Mesenchymal stem cell (in vitro differentiated cells and primary cell): ENCODE measurements at places on chromosomes 2 and 18.

- no peak for DNase-seq
Measured at GRCh38 chr2:108092886-108093285, 106.6 kb downstream of the SLC5A7 start.

DNA sequence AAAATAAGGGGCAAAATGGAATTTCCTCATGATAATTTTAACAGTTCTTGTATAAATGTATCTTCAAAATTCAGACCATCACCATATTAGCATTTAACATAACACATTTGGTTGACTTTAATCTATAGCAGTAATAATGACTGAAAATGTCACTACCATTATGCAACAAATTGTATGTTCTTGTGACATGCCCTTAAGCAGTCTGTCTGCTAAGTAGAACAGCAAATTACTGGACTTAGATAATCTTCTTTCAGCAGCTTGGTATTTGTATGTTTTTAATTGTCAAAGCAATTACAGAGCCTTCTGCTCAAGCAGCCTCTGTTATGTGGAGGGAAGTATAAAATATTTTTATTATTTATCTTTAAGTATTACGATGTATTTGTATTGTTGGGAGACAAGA is 214.3 kb upstream of the NXPH2 start:
- DNase-seq: no peak

GRCh38 chr2:200377355-200378336 is 71.2 kb downstream of the SPATS2L start:
- DNase-seq: no peak

GRCh38 chr18:11002277-11002676 is 147.1 kb downstream of the PIEZO2 start:
- DNase-seq: peak; percentile 55

GRCh38 chr2:66665124-66665984 is 230.4 kb downstream of the MEIS1 start:
- peak; percentile 59 for DNase-seq

DNA sequence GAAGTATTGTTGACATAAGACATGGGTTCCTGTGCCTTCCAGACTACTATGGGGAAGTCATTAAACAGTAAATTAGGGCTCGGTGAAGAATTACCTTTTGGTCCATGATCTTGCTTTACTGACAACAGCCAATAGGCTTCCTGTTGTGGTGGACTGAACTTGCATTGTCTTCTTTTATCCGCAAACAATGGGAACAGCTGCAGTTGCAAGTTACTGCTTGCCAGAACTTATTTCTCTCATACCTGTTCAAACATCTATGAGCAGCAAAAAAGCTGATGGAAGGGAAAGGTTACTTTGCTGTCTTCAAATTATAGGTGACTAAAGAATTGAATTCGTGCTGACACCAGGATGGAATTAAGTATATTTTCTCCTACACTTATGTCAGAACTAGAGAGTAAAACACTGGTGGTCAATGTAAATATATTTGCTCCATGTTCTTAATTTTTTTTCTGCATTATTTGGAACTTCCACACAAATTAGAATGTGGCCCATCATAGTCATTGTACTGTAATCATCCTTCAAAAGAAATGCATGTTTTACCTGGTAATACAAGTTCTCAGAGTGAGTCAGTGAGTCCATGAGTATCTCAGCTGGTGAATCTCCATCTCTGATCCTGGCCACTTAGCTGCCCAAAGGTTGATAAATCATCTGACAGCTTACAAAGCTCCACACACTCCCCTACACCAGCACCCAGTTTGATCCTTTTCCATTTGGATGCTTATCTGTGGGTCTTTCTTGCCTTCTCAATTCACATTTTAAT is 37.3 kb upstream of the RNF152 start:
- no peak for DNase-seq

DNA sequence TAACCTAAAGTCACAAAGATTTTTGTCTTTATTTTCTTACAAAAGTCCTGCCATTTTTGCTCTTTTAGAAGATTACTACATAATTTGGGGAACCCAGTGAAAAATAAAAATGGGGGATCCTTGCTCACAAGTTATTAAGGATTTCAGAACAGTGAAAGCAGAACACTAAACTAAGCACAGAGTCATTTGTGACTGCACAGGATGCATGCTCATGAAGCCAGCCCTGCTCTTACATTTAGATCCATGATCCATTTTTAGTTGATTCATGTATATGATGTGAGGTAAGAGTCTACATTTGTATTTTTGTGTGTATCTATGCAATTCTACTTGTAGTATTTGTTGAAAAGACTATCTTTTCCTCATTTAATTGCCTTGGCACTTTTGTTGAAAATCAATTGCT is 21.8 kb downstream of the SP140L start:
- no peak for DNase-seq

DNA sequence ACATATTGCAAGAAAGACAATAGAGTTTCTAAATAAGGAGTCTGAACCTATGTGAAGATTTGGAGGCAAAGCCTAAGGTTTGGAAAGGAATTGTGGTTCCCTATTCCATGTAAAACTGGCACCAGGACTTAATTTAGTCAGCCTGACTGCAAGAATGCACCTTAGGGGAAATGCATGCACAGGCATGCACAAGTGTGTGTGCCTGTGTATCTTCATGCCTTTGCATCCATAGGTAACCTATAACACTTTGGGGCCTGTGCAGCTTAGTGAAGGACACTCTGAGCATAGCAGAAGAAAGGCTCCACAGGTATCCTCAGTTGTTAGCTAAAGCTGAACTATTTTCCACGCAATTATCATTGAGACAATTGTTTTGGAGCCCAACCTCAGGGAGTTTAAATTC is 73.4 kb downstream of the RPRM start:
- no peak for DNase-seq

GRCh38 chr2:105237045-105237765 is 4.3 kb upstream of the GPR45 start:
- DNase-seq: no peak

DNA sequence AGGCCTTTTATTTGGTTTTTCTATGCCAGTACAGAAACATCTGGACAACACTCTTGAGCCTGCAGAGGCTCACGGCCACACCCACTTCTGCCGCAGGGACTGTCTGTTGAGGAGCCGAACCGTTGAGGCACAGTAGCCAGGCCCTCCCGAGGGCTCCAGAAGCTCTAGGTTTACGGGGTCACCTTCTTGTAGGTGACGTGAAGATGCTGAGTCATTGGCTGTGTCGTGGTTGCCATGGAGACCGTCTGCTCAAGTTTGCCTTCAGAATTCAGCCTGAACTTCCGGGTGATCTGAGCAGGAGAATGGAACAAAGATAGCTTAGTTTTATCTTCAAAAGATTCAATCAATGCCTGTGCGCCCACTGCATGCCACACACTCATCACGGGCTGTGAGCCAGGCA is 25.9 kb downstream of the BOK start:
- no peak for DNase-seq

DNA sequence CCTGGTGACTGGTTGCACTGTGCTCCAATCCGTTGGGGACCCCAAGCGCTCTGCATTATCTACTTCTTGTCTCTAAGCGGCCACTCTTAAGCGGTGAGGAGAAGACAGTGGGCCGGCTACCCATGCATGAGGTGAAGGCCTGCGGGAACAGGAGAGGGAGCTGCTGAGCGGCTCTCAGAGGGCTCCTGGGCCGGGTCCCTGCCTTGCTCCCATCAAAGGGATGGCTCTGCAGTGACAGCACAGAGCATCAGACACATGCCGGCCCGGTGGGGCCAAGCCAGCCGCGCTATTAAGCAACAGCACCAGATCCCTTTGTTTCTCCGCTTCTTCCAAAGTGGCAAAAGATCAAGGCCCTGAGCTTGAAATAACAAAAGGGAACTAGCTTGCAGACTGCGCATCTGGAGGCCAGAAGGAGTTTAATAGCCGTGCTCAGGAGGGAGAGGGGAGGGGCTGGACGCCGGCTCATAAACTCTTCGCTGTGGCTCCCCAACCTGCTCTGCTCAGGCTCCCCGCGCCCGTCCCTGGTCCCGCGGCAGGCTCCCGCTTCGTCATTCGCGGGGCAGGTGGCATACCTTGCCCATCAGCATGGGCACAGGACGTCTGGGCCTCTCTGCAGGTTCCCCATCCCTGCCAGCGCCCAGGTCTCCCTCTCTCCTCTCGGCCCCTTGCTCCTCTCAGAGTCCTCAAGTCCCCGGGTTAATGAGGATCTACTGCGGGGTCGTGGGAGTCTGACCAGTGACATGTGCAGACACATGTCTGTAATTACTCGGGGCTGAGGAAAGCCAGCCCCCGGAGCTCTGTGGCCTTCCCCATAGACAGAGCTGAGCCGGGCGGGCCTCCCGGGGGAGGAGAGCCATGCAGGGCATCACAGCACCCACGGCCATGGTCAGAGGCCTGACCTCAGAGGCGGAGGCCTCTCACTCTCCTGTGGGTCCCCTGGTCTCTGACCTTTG is 96.7 kb downstream of the ASB1 start:
- DNase-seq: no peak

DNA sequence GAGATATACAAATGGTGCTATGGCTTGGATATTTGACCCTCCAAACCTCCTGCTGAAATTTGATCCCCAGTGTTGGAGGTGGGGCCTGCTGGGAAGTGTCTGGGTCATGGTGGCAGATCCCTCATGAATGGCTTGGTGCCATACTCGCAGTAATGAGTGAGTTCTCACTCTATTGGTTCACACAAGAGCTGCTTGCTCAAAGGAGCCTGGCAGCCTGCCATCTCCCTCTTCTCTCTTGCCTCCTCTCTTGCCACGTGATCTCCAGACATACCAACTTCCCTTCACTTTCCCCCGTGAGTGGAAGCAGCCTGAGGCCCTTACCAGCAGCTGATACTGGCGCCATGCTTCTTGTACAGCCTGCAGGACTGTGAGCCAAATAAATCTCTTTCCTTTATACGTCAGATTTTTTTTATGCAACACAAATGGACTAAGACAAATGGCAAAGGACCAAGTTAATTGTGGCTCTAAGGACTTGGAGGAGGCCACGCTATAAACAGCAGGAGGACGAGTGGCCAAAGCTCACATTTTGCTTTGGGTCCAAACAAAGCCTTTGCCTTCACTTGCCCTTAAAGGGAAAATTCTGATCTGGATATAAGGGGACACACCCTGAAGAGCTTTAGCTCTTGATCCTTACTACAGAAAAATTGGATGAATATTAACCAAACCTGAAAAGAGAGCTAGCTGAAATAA is 214.7 kb downstream of the SS18 start:
- no peak for DNase-seq

DNA sequence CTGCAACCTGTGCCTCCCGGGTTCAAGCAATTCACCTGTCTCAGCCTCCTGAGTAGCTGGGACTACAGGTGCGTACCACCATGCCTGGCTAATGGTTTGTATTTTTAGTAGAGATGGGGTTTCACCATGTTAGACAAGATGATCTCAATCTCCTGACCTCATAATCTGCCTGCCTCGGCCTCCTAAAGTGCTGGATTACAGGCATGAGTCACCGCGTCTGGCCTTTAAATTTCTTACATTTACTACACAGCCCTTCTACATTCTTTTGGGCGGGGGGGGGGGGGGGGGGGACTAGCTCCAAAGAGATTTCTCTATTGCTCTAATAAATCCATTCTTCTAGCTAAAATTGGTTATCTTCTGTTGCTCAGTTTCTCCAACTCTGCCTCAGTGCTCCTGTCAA is 964.9 kb upstream of the ACVR2A start:
- DNase-seq: no peak

DNA sequence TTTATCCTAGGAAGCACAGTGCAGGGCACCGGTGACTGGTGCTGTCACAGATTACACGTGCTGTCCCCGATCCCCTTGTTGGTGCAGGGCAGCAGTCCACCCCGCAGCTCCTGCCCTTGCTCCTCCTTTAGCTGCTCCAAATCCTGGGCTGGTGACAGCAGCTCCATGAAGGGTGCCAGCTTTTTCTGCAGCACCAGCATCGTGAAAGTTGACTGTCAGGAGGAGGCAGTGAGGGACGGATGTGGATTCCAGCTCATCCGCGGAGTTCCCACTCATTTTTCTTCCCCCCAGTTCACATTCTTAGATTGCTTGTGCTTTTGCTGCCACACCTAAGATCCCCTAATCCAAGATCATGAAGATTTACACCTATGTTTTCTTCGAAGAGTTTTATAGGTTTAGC is 67.5 kb downstream of the ONECUT2 start:
- DNase-seq: no peak

DNA sequence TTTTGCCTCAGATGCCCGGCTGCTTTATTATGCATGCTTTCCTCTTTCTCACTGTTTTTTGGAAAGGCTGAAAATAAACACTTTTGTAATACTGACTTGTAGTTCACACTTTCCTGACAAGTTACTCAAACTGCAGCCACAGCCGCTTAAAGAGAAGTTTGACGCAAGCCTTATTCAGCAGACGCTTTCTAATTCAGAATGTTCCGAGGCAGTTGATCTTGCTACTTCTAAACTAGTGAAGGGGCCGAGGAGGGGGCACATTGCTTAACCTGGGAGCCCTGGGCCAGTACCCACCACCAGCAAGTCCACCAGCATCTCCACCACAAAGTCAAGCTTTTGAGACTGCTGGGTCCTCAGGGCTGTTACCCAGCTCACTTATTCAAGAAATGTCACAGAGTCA is 71.8 kb upstream of the SPRED2 start:
- DNase-seq: no peak

- no peak for DNase-seq
Measured at GRCh38 chr18:39329496-39330275, 1764.1 kb upstream of the CELF4 start.

GRCh38 chr18:21069468-21069867 is 42.1 kb downstream of the ROCK1 start:
- no peak for DNase-seq

DNA sequence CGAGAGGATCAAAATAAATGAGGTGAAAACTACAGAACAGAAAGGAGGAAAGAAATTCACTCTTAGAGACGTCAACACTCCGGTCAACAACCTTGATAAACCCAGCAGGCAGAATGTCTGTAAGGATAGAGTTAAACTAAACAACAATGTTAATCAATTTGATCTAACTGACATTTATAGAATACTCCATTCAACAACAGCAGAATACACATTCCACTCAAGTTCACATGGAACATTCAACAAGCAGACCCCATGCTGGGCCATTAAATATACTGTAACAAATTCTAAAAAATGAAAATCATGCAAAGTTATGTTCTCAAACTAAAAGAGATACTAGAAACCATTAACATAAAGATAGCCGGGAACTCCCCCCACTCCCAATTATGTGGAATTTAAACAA is 41.8 kb downstream of the FAM210A start:
- no peak for DNase-seq

- DNase-seq: no peak
Measured at GRCh38 chr2:63831176-63831575, 10.5 kb upstream of the UGP2 start.

- DNase-seq: no peak
Measured at GRCh38 chr2:99035920-99036319, 99.9 kb upstream of the CRACDL start.

DNA sequence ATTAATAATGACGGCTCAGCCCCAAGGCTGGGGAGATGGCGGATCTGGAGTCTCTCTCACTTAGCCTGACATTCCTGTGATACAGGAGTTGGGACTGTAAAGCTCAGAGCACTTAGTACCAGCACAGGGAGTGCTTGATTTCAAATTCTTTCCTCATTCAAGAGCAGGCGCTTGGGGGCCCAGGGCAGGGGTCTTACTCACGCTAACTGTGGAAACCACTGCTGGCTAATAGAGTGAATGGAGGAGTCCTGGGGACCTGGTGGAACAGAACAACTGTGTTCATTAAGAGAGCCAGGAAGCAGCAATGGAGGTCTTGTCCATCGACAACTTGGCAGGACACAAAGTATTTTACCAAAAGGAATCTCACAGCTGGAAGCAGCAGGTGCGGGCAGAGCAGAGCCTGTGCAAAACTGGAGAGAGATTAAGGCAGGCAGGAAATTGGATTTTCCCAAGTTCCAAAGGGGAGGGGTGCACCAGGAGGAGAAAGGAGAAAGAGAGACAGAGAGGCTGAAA is 358.9 kb downstream of the TNS1 start:
- DNase-seq: no peak
